Effector memory CD8-positive, alpha-beta T cell (primary cell): ENCODE measurements at places on chromosomes 12 and 14.

DNA sequence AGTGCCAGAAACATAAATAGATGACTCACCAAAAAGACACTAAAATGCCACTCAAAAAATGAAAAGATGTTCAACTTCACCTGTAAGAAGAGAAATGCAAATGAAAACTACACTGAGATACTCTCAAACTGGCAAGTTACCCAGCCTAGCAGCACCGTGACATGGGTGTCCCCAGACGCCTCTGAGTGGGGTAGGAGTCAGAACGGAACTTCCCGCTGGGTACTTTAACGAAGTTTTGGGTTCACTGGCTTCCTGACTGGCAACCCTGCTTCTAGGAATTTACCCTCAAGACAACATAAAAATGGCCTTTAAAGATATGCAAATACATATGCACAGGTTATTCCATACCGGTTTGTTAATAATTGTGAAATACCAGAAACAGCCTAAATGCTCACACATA is 52.6 kb downstream of the RIMBP2 start:
- H3K27ac ChIP-seq, result no peak overlapping the region
- no peak overlapping the region for H3K4me3 ChIP-seq
- DNase-seq, result no peak
- peaks cover 4% of the 10 kb centered on the region for H3K36me3 ChIP-seq

DNA sequence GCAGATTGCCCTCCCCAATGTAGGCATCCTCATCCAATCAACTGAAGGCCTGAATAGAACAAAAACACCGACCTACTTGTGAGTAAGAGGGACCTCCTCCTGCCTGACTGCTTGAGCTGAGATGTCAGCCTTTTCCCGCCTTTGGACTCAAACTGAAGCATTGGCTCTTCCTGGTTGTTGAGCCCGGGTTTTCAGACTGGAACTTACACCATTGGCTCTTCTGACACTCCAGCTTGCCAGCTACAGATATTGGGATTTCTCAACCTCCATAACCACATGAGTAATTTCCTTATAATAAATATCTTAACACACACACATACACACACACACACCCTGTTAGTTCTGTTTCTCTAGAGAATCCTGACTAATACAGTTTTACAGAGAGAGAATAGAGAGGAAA is 173.4 kb upstream of the NTF3 start:
- no peak for DNase-seq
- no peak overlapping the region for H3K27ac ChIP-seq
- H3K27me3 ChIP-seq, result peaks cover 5% of the 10 kb centered on the region
- H3K36me3 ChIP-seq, result no peaks in the 10 kb centered on the region
- no peaks in the 10 kb centered on the region for H3K4me1 ChIP-seq

DNA sequence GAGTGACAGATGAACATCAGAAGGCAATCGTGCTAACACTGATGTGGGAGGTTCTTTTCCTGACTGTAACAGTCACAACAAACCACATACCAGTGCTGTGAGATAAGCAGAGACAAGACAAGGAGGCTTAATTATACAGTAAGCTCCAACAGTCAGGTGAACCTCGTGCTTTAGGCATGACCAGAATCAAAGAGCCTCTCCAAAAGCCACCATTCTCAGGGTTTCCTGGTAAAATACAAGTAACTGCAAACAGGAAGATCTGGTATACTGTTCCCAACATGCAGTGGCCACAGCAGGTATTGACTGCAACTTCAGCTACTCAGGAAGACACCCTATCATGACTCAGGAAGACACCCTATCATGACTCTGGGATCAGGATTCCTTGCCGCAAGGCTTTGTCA is 47.3 kb upstream of the GTF2A1 start:
- no peak for DNase-seq
- no peak overlapping the region for H3K27ac ChIP-seq
- peaks cover 36% of the 10 kb centered on the region for H3K27me3 ChIP-seq
- no peaks in the 10 kb centered on the region for H3K4me1 ChIP-seq

DNA sequence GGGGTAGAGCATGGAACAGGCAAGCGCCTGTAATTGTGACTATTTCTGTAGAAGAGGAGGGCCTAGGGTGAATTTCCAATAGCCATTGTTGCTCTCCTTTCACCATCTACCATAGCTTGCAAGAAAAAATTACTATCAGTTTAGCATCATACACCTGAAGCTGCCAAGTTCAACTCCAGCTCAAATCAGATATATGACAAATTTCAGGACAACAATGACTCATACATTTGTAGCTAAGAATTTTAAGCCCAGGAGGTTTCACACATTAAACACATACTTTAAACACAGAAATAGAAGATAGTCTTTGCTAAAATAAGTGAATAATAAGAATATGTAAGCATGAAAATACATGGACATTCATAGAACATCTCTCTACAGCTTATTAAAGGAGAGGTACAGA is 17.6 kb upstream of the G2E3 start:
- no peak for DNase-seq
- no peak overlapping the region for H3K4me3 ChIP-seq
- H3K4me1 ChIP-seq, result no peaks in the 10 kb centered on the region
- H3K36me3 ChIP-seq, result no peaks in the 10 kb centered on the region

GRCh38 chr14:61037215-61037614 is 56.2 kb downstream of the SLC38A6 start:
- H3K4me3 ChIP-seq, result no peak overlapping the region
- H3K27me3 ChIP-seq, result no peaks in the 10 kb centered on the region
- H3K27ac ChIP-seq, result no peak overlapping the region
- DNase-seq, result no peak

- peaks cover 60% of the 10 kb centered on the region for H3K27me3 ChIP-seq
- no peak overlapping the region for H3K4me3 ChIP-seq
- DNase-seq, result no peak
- H3K36me3 ChIP-seq, result no peaks in the 10 kb centered on the region
- no peak overlapping the region for H3K27ac ChIP-seq
- H3K4me1 ChIP-seq, result no peaks in the 10 kb centered on the region
Measured at GRCh38 chr14:93369713-93370266, 22.8 kb downstream of the COX8C start.

- no peaks in the 10 kb centered on the region for H3K4me1 ChIP-seq
- H3K27me3 ChIP-seq, result peaks cover 17% of the 10 kb centered on the region
- no peaks in the 10 kb centered on the region for H3K36me3 ChIP-seq
Measured at GRCh38 chr14:58712357-58712756, 74.6 kb downstream of the DACT1 start.

- DNase-seq, result no peak
- no peak overlapping the region for H3K27ac ChIP-seq
- H3K4me3 ChIP-seq, result no peak overlapping the region
- H3K27me3 ChIP-seq, result no peaks in the 10 kb centered on the region
- no peaks in the 10 kb centered on the region for H3K36me3 ChIP-seq
- no peaks in the 10 kb centered on the region for H3K4me1 ChIP-seq
Measured at GRCh38 chr14:89787525-89787924, 167.0 kb downstream of the EFCAB11 start.

GRCh38 chr14:55354500-55354899 is 57.1 kb downstream of the ATG14 start:
- peak overlapping the region; percentile 92 for H3K27ac ChIP-seq
- H3K4me3 ChIP-seq, result peak overlapping the region; percentile 69
- peak; percentile 64 for DNase-seq
- H3K36me3 ChIP-seq, result peaks cover 8% of the 10 kb centered on the region
- peaks cover 12% of the 10 kb centered on the region for H3K4me1 ChIP-seq

GRCh38 chr12:18731156-18731555 is 6.7 kb downstream of the PLCZ1 start:
- no peak for DNase-seq
- no peak overlapping the region for H3K4me3 ChIP-seq
- no peak overlapping the region for H3K27ac ChIP-seq

GRCh38 chr12:72289633-72290032 is 17.5 kb downstream of the TRHDE start:
- no peaks in the 10 kb centered on the region for H3K4me1 ChIP-seq
- H3K4me3 ChIP-seq, result no peak overlapping the region
- H3K27ac ChIP-seq, result no peak overlapping the region

DNA sequence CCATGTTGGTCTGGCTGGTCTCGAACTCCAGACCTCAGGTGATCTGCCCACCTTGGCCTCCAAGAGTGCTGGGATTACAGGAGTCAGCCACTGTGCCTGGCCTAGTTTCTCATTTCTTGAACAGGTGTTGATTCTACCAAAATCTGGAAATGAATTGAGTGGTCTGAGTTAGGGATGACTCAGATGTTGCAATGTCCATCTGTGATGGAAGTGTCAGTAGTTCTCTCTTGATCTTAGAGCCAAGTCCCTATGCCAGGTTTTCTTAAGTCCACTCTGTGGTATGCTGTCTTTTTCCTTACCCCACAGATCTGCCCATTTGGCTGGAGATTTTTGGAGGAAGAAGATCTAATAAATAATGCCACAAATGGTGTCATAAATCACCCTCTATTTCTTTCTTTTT is 12.6 kb downstream of the SNAPC1 start:
- no peak overlapping the region for H3K4me3 ChIP-seq
- H3K4me1 ChIP-seq, result peaks cover 1% of the 10 kb centered on the region
- no peaks in the 10 kb centered on the region for H3K27me3 ChIP-seq
- H3K27ac ChIP-seq, result no peak overlapping the region
- DNase-seq, result no peak

DNA sequence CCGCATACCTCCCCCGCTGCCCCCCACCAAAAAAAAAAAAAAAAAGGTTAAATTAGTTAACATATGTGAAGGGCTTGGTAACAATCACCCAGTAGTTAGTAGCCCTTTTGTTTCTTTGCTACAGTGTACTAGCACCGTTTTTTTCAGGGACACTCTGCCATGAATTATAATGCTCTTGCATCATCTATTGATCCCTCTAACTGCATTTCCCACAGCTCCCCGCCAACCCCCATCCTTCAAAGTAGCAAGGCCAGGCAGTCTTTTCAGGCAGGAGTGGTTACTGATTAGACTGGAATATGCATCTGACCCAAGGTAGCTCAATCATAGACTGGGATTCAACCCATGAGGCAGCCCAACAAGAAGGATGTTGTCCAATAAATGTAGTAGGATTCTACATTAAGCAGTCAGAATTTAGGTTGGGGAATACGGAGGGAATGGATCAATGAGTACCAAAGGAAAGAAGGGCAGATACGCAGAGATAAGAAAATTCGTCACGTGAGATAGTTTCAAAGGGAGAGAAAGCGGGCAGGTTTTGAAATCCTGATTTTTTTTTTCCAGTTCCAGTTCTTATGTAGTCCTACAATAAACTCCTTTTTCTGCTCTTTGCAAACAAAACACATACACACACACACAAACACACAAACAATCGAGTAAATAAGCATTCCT is 39.8 kb upstream of the CRACR2A start:
- H3K36me3 ChIP-seq, result peaks cover 2% of the 10 kb centered on the region
- no peaks in the 10 kb centered on the region for H3K4me1 ChIP-seq
- H3K27ac ChIP-seq, result no peak overlapping the region
- no peaks in the 10 kb centered on the region for H3K27me3 ChIP-seq
- DNase-seq, result no peak

GRCh38 chr12:69686731-69687130 is 12.4 kb downstream of the BEST3 start:
- H3K27ac ChIP-seq, result no peak overlapping the region
- DNase-seq, result no peak
- no peaks in the 10 kb centered on the region for H3K4me1 ChIP-seq

- no peak for DNase-seq
- no peak overlapping the region for H3K4me3 ChIP-seq
- no peaks in the 10 kb centered on the region for H3K36me3 ChIP-seq
- no peak overlapping the region for H3K27ac ChIP-seq
- H3K4me1 ChIP-seq, result peaks cover 4% of the 10 kb centered on the region
- peaks cover 50% of the 10 kb centered on the region for H3K27me3 ChIP-seq
Measured at GRCh38 chr14:88521818-88522217, 33.0 kb downstream of the PTPN21 start.

GRCh38 chr12:52878507-52879393 is 26.1 kb downstream of the KRT8 start:
- peaks cover 15% of the 10 kb centered on the region for H3K4me1 ChIP-seq
- H3K4me3 ChIP-seq, result peak overlapping the region; percentile 80
- no peak for DNase-seq
- H3K36me3 ChIP-seq, result no peaks in the 10 kb centered on the region
- peak overlapping the region; percentile 18 for H3K27ac ChIP-seq
- H3K27me3 ChIP-seq, result peaks cover 7% of the 10 kb centered on the region

DNA sequence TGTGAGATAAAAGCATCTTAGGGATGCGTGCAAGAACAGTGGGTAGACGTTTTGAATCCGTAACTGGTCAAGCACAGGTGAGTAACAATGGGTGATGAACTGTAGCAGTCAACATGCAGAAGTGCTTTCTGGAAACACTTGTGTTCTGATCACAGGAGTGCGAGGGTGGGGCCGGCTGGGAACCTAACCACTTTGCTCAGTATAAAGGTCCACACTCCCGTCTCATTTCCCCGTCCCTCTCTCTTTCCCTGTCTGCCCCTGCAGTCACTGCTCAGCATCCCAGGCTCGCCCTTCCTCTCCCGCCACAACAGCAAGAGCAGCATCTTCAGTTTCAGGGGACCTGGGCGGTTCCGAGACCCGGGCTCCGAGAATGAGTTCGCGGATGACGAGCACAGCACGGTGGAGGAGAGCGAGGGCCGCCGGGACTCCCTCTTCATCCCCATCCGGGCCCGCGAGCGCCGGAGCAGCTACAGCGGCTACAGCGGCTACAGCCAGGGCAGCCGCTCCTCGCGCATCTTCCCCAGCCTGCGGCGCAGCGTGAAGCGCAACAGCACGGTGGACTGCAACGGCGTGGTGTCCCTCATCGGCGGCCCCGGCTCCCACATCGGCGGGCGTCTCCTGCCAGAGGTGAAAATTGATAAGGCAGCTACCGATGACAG is 127.1 kb downstream of the FIGNL2 start:
- no peak overlapping the region for H3K27ac ChIP-seq
- no peaks in the 10 kb centered on the region for H3K4me1 ChIP-seq
- H3K36me3 ChIP-seq, result no peaks in the 10 kb centered on the region
- peak; percentile 6 for DNase-seq
- H3K27me3 ChIP-seq, result peaks cover 29% of the 10 kb centered on the region

DNA sequence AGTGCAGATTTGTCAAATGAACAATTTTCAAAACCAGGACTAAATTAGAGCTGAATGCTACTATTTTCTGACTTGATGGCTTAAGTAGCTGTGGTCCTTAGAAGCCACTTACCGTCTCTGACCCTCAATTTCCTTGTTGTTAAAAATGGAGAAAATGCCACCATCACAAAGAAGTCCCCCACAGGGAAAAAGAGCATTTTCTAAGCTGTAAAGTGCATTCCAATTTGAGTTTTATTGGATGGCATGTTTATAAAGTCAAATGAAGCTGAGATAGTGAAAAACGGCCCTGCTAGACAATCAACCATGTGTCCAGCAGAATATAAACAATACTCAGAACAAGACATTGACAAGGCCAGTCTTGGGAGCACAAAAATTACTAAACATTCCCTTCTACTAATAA is 53.6 kb downstream of the GOLGA5 start:
- no peak for DNase-seq
- peaks cover 2% of the 10 kb centered on the region for H3K36me3 ChIP-seq
- no peak overlapping the region for H3K4me3 ChIP-seq
- no peak overlapping the region for H3K27ac ChIP-seq
- H3K4me1 ChIP-seq, result peaks cover 16% of the 10 kb centered on the region

GRCh38 chr12:130818272-130818634 is 20.8 kb downstream of the STX2 start:
- no peak for DNase-seq
- H3K36me3 ChIP-seq, result peaks cover 9% of the 10 kb centered on the region
- H3K27me3 ChIP-seq, result no peaks in the 10 kb centered on the region
- H3K4me3 ChIP-seq, result peak overlapping the region; percentile 81

- no peaks in the 10 kb centered on the region for H3K36me3 ChIP-seq
- no peaks in the 10 kb centered on the region for H3K27me3 ChIP-seq
- H3K4me1 ChIP-seq, result no peaks in the 10 kb centered on the region
- H3K4me3 ChIP-seq, result no peak overlapping the region
- DNase-seq, result no peak
Measured at GRCh38 chr14:98542316-98542715, 729.7 kb downstream of the BCL11B start.

- H3K4me1 ChIP-seq, result peaks cover 21% of the 10 kb centered on the region
- H3K27ac ChIP-seq, result no peak overlapping the region
- H3K36me3 ChIP-seq, result peaks cover 3% of the 10 kb centered on the region
- no peak overlapping the region for H3K4me3 ChIP-seq
Measured at GRCh38 chr12:11677093-11677492, 27.6 kb downstream of the ETV6 start.
